ENCODE measurements at places on chromosomes 16 and 17. TPM values are rescaled to one million over a fixed set of nuclear protein-coding genes. Genes with fewer than 3 reads are reported as not detected.
A peak's percentile ranks its signal among the peaks of the same experiment; 100 is the strongest.

MMP25 gene
- total RNA-seq, result 0.38 TPM

NDEL1 gene
- 68.6 TPM for total RNA-seq

GRCh38 chr16:11233727-11234376, 22.2 kb downstream of the SOCS1 start:
- H3K36me3 ChIP-seq, result no peaks in the 10 kb centered on the region
- no peak for DNase-seq
- H3K27me3 ChIP-seq, result no peaks in the 10 kb centered on the region
- H3K4me1 ChIP-seq, result peaks cover 22% of the 10 kb centered on the region

- no peak for DNase-seq
- peak overlapping the region; percentile 62 for H3K4me3 ChIP-seq
- H3K27ac ChIP-seq, result peak overlapping the region; percentile 80
Observed at GRCh38 chr17:82230609-82231311, 1.9 kb downstream of the SLC16A3 start.

GRCh38 chr16:27531186-27531585, 18.5 kb downstream of the GTF3C1 start:
- DNase-seq, result no peak
- H3K36me3 ChIP-seq, result peaks cover 43% of the 10 kb centered on the region
- no peaks in the 10 kb centered on the region for H3K27me3 ChIP-seq
- H3K4me1 ChIP-seq, result no peaks in the 10 kb centered on the region

- H3K36me3 ChIP-seq, result no peaks in the 10 kb centered on the region
- no peaks in the 10 kb centered on the region for H3K4me1 ChIP-seq
- no peak overlapping the region for H3K27ac ChIP-seq
Observed at GRCh38 chr17:36131421-36131820, 27.8 kb downstream of the CCL4 start.

Data from esophagus squamous epithelium (tissue), 5 donors.